ENCODE measurements at places on chromosomes 4 and X.

DNA sequence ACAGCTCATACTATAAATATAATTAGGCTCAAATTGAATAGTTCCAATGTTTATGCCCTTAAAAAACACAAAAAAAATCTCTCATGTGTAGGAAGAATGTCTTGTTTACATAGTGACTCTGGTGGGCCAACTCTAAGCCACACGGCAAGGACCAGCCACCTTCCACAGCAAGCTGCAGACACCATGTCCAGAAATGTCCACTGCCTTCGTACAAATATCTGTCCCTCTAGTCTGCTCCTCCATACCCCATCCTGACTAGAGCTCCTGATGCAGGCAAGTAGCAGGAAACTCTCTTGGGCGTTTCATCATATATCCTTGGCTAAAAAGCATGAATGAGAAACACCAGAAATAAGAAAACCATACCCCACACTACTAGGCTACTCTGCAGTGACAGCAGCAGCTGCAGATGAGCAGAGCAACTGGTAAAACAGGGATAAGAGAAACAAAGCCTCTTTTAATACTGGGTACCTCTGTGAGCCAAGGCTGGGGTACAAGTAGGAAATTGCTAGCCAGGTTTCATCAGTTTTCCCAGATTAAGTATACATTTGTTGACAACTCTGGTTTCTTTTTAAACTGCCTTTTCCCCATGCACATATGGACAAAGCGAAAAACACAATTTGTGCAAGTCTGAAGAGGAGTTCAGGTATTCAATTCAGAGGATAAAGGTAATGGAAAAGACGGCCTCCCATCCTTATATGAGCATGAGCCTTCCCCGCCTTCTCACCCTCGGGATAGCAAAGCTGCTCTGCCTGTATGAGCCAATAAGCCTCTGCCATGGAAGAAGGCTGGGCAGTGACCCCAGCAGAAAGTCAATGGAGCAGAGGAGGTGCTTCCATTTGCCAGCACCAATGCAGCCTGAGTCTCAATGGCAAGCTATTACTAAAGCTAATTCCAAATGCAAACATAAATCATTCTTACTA, 245.4 kb downstream of the DCLK2 start:
- DNase-seq: no peak

DNA sequence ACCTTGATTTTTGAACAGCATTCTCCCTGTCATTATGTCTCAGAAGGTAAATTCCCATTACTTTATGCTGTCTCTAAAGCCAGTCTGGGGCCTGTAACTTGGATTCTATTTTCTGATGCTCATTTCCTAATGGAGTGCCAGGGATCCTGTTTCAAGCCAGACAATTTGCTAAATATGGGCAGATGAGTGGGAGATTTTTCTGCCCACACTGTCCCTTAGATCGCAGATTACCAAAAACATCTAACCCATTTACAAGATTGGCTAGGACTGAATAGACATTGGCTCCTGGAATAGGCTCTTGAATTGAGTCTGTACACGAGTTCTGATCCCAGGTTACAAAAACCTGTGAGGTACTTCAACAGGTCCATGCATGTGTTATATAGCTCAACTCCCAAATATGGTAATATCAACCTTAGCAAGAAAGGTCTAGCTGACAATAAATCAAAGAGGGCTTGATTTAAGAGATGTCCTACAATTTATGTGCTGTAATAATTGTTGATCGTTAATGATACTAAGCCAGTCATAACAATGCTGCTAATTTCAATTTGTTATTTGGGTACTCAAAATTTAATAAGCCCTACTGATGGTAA, 5.7 kb downstream of the GPC3 start:
- no peak for DNase-seq

DNA sequence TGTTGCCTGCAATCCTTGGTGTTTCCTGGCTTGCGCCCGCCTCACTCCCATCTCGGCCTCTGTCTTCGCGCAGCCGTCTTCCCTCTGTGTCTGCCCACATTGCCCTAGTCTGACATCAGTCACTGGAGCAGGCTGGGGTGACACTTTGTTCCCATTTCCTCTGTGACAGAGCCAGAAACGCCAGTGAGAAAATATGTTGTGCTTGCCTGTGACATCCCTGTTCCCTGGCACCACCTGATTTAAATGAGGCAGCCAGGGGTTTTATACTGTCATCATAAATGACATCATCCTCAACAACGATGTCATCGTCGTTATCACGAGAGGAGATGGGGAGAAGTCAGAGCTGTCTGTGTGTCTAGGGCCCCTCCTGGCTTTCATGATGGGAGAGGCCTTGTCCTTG, 29.1 kb downstream of the ZNF185 start:
- no peak for DNase-seq

GRCh38 chr4:189128341-189128740, 812.3 kb upstream of the FRG1 start:
- no peak for DNase-seq

DNA sequence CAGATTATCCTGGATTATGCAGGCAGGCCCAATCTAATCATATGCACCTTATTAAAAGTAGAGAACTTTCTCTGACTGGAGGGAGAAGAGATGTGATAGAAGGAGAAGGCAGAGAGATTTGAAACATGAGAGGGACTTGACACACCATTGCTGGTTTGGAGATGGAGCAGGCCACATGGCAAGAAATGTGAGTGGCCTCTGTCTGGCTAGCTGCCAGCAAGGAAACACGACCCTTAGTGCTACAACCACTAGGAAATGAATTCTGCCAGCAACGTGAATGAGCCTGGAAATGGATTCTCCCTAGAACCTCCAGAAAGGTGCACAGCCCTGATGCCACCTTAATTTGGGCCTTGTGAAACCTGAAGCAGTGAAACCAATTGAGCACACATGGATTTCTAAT, 79.5 kb upstream of the MBNL3 start:
- DNase-seq: no peak

DNA sequence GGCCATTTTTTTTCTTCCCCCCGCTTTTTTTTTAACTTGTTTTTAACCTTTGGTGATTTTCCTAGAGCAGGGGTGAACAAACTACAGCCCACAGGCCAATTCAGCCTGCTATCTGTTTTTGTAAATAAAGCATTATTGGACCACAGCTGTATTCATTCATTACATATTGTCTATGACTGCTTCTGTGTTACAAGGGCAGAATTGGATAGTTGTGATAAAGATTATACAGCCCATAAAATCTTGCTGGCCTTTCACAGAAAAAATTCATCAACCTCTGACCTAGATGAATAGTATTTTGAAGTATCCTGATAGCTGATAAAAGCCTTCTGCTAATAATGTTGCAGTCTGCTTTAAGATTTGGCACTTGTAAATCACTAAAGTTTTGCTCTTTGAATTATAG, 63.4 kb downstream of the SMAD1 start:
- no peak for DNase-seq

- no peak for DNase-seq
Measured at GRCh38 chr4:2902126-2902525, 58.5 kb downstream of the ADD1 start.

GRCh38 chr4:37767546-37767945, 58.9 kb upstream of the PGM2 start:
- peak; percentile 77 for DNase-seq

DNA sequence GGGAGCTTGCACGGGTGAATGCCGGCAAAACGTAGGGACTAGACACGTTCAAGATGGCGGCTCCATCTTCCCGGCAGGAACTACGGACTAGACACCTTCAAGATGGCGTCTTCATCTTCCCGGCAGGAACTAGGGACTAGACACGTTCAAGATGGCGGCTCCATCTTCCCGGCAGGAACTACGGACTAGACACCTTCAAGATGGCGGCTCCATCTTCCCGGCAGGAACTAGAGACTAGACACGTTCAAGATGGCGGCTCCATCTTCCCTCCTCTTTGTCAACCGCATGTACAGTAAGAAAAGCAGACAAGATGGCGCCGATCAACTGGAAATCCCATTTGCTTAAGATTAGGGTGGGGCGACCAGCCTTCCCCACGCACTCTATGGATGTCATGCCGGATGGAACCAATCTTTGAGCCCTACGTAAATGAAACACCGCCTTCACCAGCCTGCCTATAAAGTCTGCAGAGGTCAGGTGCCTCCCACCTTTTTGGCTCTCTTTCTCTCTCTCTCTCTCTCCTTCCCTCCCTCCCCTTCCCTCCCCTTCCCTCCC, 222.4 kb downstream of the CRLF2 start:
- DNase-seq: peak; percentile 64

- no peak for DNase-seq
Measured at GRCh38 chr4:75699299-75699698, 25.1 kb upstream of the USO1 start.

DNA sequence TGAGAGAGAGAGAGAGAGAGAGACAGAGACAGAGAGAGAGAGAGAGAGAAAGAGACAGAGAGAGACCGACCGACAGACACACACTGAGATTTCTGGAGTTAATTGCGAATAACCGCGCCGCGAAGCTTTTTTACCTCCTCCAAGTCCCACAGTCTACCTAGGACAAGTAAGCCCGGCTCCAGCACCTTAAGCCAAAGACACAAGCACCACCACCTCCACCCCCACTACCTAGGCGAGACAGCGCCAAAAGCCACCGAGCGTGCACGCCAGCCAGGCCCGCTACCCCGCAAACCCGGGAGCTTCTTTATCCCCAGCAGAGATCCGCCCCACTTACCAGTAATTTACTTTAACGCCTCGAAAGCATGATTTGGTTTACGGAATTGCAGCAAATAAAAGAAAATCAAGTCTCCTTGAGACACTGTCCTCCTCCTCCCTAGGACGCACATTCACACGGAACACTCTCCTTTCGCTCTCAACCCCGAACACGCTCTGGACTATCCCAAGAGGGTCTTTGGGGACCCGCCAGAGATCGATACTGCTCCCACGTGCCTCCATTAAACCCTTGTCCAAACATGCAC, 649.6 kb upstream of the DIPK2B start:
- DNase-seq: peak; percentile 14

DNA sequence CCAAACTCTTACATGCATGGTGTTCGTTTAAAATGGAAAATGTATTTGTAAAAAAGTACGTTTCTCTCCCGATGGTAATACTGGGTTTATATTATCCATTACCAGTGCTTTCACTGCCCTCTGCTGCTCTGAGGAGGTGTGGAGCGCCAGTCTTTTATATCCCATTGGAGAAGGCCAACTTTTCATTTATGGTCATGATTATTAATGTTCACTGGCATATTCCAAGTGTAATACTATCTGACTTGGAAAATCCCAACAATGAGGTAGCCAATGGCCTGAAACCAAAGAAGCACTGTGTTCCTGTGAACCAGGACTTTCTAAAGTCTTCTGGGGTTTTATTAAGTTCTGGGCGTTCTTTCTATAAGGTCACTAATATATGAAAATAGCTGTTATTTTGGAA, 80.7 kb downstream of the SYNPO2 start:
- DNase-seq: peak; percentile 57

DNA sequence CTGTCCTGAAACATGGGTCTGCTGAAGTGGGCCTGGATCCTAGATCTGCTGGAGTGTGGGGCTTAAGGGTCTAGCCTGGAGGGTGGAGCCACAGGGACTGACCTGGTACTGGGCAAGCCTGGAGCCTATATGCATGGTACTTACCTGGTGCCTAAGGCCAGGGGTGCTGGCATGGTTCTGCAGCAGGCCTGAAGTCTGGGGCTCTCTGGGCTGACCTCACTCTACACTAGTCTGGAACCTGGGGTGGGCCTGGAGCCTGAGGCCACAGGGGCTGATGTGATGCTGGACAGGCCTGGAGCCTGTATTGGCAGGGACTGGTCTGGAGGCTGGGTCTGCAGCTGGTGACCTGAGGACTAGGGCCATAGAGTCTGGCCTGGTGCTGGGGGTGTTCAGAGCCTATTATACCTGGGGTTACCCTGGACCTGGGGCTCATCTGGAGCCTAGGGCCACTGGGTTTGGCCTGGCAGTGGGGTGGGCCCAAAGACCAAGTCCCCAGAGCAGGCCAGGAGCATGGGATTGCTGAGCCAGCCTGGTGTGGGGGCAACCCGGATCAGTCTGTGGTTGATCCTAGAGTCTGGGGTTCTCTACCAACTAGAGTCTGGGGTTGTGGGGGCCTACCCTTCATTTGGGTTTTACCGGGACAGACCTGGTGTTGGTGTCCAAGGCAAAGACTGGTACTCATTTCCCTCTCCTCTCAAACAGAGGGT, 179.6 kb downstream of the SLC4A4 start:
- DNase-seq: no peak

- DNase-seq: no peak
Measured at GRCh38 chr4:127209580-127210095, 423.1 kb upstream of the INTU start.

GRCh38 chr4:98482503-98482846, 175.9 kb downstream of the TSPAN5 start:
- DNase-seq: no peak

DNA sequence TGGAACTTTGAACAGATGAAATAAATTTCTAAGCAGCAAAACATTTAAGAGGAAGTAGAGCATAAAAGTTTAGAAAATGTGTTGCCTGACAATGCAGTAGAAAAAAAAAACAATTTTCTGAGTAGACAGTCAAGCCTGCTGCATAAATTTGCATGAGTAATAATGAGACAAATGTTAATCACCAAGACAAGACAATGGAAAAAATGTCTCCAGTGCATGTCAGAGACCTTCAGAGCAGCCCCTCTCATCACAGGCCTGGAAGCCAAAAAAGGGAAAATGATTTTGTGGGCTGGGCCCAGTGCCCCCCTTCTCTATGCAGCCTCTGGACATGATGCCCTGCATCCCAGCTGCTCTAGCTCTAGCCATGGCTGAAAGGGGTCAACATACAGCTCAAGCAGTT, 204.6 kb downstream of the COX18 start:
- no peak for DNase-seq

- DNase-seq: no peak
Measured at GRCh38 chr4:180422989-180423711, 1820.1 kb upstream of the TENM3 start.

GRCh38 chr4:161841759-161842158, 322.0 kb downstream of the FSTL5 start:
- no peak for DNase-seq

DNA sequence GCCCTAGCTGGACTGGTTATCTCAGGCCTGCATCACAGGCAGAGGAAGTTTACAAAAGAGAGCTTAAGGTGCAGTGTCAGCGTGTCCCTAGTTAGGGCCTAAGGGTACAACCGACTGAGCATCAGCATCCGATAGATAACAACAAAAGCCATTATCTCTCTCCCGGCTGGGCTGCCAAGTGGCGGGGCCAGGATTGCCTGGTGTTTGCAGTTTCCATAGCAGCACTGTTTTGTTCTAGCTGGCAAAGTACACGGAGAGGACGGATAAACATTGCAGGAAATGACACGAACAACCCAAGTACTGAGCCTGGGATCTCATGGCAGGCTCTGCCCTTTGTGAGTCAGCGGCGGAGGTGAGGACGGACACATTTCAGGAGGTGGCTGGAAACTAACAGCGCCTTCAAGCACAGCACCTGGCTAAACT, 104.7 kb upstream of the NOCT start:
- no peak for DNase-seq

Measured in suppressor macrophage (primary cell).